ENCODE measurements at places on chromosomes 16 and 17.

DNA sequence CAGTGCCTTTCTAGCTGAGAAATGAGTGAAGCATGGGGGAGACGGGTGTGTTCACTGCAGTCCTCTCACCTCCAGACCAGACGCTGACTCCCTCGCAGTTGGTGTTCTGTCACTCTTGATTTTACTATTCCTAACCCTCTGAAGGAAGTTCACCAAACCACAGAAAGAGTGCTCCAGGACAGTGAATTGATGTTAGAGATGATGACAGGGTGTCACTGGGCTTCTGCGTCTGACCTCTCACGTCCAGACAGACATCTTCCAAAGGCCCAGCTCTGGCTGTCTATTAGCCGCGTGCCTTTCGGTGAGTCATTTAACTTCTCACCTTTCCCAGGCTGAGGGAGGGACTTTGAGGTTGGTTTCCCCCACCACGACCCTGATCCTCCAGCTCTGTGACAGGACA lies 8.2 kb downstream of the CRAMP1 start:
- DNase-seq = no peak

DNA sequence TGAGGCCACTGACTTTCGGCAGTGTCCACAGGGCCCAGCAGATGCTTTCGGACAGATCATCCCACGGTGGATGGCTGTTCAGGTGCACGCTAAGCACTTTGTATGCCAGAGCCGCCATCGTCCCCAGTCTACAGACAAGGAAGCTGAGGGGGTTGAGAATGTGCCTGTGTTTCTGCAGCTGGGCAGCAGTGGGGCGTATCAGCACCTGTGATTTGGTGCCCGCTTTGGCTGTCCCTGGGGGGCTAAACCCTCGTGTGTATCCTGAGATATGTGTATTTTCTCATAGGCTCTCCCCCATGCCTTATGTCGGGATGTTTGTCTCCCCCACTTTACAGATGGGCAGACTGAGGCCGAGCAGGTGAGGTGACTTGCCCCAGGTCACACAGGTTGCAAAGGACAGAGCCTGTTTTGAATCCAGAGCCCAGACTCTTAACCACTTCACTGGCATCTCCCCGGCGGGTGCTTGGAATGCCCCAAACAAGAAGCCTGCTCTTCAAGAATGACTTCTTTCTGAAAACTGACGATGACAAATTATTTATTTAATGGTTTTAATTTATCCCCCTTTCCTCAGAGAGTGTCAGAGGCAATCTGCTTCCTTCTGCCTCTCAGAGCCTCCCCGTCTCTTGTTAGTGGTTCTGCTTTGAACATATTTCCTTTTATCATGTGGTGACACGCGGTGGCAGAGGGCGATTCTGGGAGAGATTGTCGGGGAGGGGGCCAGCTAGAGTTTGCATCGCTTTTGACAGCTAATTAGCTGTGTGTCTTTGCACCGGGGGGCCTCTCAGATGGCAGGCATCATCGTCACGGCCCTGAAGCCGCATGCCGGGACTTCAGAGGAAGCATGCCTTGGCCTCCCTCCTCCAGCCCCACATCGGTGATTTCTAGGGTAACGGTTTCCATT lies 149.6 kb upstream of the CIBAR2 start:
- no peak for DNase-seq

DNA sequence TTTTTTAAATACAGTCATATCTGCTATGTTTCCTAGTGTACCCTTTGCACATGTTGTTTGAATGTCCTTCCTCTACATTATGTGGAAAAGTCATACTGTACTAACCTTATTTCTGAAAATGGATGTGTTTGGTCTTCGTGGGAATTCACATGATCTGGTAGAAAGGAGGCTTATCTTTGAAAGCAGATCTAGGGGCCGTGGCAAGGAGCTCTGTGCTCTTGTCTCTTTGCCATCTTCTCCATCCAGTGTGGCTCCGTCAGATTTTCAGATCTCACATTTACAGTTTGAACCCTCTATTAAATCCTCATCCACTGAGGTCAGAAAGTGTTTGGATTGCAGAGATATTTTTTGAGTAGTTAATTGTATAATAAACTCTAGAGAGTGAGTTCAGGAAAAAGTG lies 32.9 kb downstream of the MAP2K4 start:
- DNase-seq = no peak

DNA sequence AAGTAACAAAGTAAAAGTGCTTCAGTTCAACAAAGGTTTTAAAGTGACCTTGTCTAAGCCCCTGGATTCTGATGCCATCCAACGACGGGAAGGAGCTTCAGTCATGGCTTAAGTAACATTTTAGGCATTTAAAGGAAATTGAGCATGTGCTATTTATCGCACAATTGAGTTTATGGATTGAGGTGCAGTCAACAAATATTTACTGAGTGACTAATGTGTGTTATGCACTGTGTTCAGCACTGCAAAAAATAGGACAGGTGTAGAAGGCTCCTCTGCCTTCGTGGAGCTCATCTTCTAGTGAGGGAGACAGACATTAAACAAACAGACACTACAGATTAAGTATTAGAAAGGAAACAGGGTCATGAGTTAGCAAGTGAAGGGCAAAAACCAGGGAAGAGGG lies 12.5 kb downstream of the TMIGD1 start:
- DNase-seq = no peak
